ENCODE measurements at places on chromosomes 16 and 17. TPM values are rescaled to one million over a fixed set of nuclear protein-coding genes. Genes with fewer than 3 reads are reported as not detected.
A peak's percentile ranks its signal among the peaks of the same experiment; 100 is the strongest.

OTOP2 gene
- total RNA-seq, result not detected

WNT9B gene
- total RNA-seq, result 0.98 TPM

- peaks cover 8% of the 10 kb centered on the region for H3K4me1 ChIP-seq
- H3K4me3 ChIP-seq, result no peak overlapping the region
- H3K27ac ChIP-seq, result no peak overlapping the region
- DNase-seq, result no peak
These were observed 4.3 kb downstream of the COTL1 start for GRCh38 chr16:84613408-84614072.

GRCh38 chr17:43855061-43855460, 8.1 kb downstream of the CD300LG start:
- H3K36me3 ChIP-seq, result no peaks in the 10 kb centered on the region
- no peak overlapping the region for H3K4me3 ChIP-seq
- peaks cover 22% of the 10 kb centered on the region for H3K27me3 ChIP-seq
- H3K4me1 ChIP-seq, result no peaks in the 10 kb centered on the region
- no peak overlapping the region for H3K27ac ChIP-seq

GRCh38 chr16:1333149-1333812, at the start of gene BAIAP3:
TSS of gene BAIAP3 (plus strand) at chr16:1333645. CDS start at chr16:1338550, 4,905 bp downstream.
- H3K27ac ChIP-seq, result peak within 1 kb of the TSS; percentile 59
- H3K4me3 ChIP-seq, result peak within 1 kb of the TSS; percentile 50
- no peak for DNase-seq
- peaks cover 10% of the 10 kb centered on the region for H3K4me1 ChIP-seq

DNA sequence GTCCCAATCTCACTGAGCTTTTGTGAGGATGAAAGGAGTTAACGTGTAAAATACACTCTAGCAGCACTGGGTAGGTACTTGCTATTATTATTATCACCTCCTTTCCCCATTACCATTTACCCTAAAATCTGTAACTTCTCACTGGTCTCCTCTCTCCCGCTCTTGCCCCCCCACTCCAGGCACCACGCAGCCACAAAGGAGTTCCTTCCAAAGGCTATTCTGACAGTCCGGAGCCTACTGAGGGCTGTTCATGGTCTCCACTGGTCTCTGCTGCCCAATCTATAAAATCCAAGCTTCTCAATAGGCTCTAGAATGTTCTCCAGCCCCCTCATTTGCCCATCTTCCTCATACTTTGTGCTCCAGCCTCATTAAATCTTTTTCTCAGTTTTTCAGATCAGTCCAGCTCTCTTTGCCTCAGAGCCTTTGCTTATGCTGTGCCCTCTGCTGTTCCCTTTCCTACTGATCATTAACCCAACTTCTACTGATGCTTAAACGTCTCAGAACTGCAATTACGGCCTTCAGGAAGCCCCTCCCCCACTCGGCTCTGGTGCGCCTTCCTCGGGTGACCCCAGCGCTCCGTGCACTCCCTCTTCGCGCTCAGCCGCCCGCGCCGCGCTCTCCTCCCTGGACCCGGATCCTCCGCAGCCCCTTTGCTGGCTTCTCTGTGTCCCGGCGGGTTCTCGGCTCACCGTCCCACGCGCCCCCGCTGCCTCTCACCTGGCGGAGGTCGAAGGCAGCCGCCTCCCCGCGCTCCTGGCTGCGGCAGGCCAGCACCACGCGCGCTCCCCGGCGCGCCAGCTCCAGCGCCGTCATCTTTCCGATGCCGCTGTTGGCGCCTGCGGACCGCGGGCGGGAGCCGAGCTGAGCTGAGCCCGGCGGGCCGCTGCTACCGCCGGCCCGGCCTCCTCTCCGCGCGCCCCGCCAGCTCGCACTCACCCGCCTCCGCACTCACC, 737 bp downstream of the DHRS13 start:
- H3K27me3 ChIP-seq, result no peaks in the 10 kb centered on the region
- peaks cover 11% of the 10 kb centered on the region for H3K36me3 ChIP-seq
- peaks cover 11% of the 10 kb centered on the region for H3K4me1 ChIP-seq
- H3K4me3 ChIP-seq, result peak overlapping the region; percentile 75
- H3K27ac ChIP-seq, result peak overlapping the region; percentile 91

DNA sequence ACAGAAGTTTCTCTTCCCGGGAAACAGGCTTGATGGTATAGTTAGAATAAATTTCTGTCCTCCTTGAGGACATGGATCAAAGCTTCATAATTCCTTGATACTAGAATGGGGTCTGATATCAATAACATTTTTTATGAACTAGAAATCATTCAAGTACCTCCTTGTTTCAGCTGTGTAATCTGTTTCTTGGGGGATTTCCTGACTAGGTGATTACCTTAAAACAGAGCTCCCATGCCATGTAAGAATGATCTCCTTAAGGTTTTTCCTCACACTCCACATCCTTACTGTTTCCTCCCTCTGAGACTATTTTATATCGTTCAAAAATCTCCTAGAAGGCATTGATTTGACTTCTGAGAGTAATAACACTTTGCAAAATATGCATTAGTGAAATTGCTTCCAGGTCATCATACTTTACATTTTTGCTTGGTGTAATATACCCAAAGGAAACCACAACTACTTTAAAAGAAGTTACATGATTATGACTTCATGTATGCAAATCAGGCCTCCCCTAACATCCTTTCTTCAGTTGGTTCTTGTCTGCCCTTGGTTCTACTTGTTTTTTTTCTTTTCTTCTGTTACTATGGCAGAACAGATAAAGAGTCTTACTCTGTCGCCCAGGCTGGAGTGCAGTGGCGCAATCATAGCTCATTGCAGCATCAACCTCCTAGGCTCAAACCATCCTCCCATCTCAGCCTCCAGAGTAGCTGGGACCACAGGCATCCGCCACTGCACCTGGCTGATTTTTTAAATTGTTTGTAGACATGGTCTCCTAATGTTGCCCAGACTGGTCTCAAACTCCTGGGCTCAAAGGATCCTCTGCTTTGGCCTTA, 388.8 kb downstream of the ZFHX3 start:
- H3K27ac ChIP-seq, result no peak overlapping the region
- peaks cover 3% of the 10 kb centered on the region for H3K36me3 ChIP-seq
- H3K4me1 ChIP-seq, result peaks cover 2% of the 10 kb centered on the region
- no peak for DNase-seq
- H3K4me3 ChIP-seq, result no peak overlapping the region
- H3K27me3 ChIP-seq, result no peaks in the 10 kb centered on the region

- H3K36me3 ChIP-seq, result peaks cover 11% of the 10 kb centered on the region
- peaks cover 47% of the 10 kb centered on the region for H3K4me1 ChIP-seq
- peak overlapping the region; percentile 60 for H3K27ac ChIP-seq
- DNase-seq, result no peak
These were observed 6.8 kb downstream of the ZNF267 start for GRCh38 chr16:31880322-31880979.

DNA sequence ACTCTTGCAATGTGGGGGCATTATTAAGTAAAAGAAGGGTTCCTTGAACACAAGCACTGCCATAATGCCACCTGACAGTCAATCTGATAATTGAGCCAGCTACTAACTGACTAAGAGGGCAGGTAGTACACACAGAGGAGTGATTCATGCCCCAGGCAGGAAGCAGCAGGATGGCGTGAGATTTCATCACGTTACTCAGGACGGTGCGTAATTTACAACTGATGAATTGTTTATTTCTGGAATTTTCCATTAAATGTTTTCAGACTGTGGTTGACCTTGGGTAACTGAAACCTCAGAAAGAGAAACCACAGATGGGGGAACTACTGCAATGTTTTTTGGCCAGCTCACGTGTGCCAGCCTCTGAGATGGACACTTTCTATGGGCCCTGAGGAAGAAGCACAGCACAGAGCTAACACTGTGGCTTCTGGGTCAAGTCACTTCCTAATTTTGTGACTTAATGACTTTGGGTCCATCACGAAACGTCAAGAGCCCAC, 46.7 kb downstream of the C17orf67 start:
- peaks cover 11% of the 10 kb centered on the region for H3K27me3 ChIP-seq
- no peaks in the 10 kb centered on the region for H3K36me3 ChIP-seq
- H3K4me1 ChIP-seq, result peaks cover 8% of the 10 kb centered on the region
- H3K27ac ChIP-seq, result no peak overlapping the region

FGF11 gene
- total RNA-seq, result 5.1 TPM

DNA sequence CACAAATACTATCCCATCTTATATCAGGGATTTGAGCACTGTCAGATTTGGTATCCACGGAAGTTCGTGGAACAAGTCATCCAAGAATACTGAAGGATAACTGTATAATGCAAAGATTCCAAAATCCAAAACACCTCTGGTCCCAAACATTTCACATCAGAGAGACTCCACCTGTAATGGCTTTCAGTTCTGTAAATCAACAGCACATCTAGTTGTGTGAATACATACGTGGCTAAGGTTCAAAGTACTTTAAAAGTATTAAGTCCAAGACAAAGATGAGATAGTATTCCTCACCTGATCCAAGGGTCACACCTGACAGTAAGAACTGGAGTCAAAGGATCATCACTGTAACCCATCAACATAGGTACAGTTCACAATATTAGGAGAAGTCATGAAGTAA, 54.8 kb downstream of the KANSL1 start:
- H3K4me1 ChIP-seq, result peaks cover 7% of the 10 kb centered on the region
- no peak overlapping the region for H3K27ac ChIP-seq
- H3K27me3 ChIP-seq, result no peaks in the 10 kb centered on the region
- DNase-seq, result no peak
- H3K4me3 ChIP-seq, result no peak overlapping the region

CCL5 gene
- not detected for total RNA-seq

- peaks cover 31% of the 10 kb centered on the region for H3K36me3 ChIP-seq
- H3K4me3 ChIP-seq, result no peak overlapping the region
- H3K4me1 ChIP-seq, result peaks cover 6% of the 10 kb centered on the region
- no peaks in the 10 kb centered on the region for H3K27me3 ChIP-seq
These were observed 7.9 kb downstream of the QPRT start for GRCh38 chr16:29686740-29687332.

GRCh38 chr16:2910441-2910969, 1.2 kb upstream of the FLYWCH1 start:
- H3K27ac ChIP-seq, result no peak overlapping the region
- no peaks in the 10 kb centered on the region for H3K36me3 ChIP-seq
- DNase-seq, result no peak
- H3K4me3 ChIP-seq, result peak overlapping the region; percentile 19
- H3K4me1 ChIP-seq, result peaks cover 4% of the 10 kb centered on the region

AMZ2 gene
- 61.4 TPM for total RNA-seq

GRCh38 chr17:58272367-58273280, 8.1 kb downstream of the MPO start:
- no peak overlapping the region for H3K27ac ChIP-seq
- H3K36me3 ChIP-seq, result no peaks in the 10 kb centered on the region
- H3K4me1 ChIP-seq, result no peaks in the 10 kb centered on the region
- no peak overlapping the region for H3K4me3 ChIP-seq

GRCh38 chr17:10058921-10059683, 139.3 kb downstream of the GAS7 start:
- H3K4me3 ChIP-seq, result no peak overlapping the region
- no peaks in the 10 kb centered on the region for H3K4me1 ChIP-seq
- no peak for DNase-seq
- H3K27ac ChIP-seq, result no peak overlapping the region
- peaks cover 3% of the 10 kb centered on the region for H3K27me3 ChIP-seq

- H3K27ac ChIP-seq, result no peak within 1 kb of the TSS
- H3K36me3 ChIP-seq, result peaks cover 2% of the 10 kb centered on the region
- H3K4me1 ChIP-seq, result peaks cover 11% of the 10 kb centered on the region
- peaks cover 40% of the 10 kb centered on the region for H3K27me3 ChIP-seq
- no peak for DNase-seq
- peak within 1 kb of the TSS; percentile 16 for H3K4me3 ChIP-seq
These were observed at the start of gene NOXO1 for GRCh38 chr16:1981398-1981836. TSS of gene NOXO1 (minus strand) at chr16:1981469. CDS start at chr16:1981179, 290 bp downstream.

BAIAP2 gene
- total RNA-seq, result 37.6 TPM

MT1F gene
- 6.3 TPM for total RNA-seq

NUPR1 gene
- not detected for total RNA-seq

- peak overlapping the region; percentile 87 for H3K27ac ChIP-seq
- H3K36me3 ChIP-seq, result no peaks in the 10 kb centered on the region
- no peaks in the 10 kb centered on the region for H3K27me3 ChIP-seq
- peak; percentile 66 for DNase-seq
These were observed 16.5 kb downstream of the FCSK start for GRCh38 chr16:70470927-70471341.

CNTD1 gene
- total RNA-seq, result not detected

SECTM1 gene
- total RNA-seq, result not detected

DNA sequence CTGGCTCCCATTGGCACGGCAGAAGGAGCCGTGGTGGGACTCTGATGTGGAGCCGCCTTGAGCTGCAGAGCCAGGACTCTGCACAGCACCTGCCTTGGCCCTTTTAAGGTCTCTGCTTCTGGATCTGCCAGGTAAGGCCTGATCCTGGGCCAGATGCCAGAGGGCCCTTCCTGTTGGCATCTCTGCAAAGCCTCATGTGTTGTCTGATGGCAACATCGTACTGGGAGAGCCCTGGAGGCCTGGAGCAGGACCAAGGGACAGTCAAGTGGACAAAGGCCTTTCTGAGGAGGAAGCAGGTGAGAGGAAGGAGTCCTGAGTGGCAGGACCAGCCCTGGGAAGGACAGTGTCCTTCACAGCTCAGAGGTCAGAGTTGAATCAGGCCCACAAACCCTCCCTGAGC, 26.1 kb downstream of the SOCS1 start:
- no peaks in the 10 kb centered on the region for H3K36me3 ChIP-seq
- no peak overlapping the region for H3K27ac ChIP-seq
- H3K4me3 ChIP-seq, result no peak overlapping the region
- no peaks in the 10 kb centered on the region for H3K4me1 ChIP-seq
- DNase-seq, result no peak

ADCY9 gene
- 4.9 TPM for total RNA-seq

CRAMP1 gene
- 61.3 TPM for total RNA-seq

DNA sequence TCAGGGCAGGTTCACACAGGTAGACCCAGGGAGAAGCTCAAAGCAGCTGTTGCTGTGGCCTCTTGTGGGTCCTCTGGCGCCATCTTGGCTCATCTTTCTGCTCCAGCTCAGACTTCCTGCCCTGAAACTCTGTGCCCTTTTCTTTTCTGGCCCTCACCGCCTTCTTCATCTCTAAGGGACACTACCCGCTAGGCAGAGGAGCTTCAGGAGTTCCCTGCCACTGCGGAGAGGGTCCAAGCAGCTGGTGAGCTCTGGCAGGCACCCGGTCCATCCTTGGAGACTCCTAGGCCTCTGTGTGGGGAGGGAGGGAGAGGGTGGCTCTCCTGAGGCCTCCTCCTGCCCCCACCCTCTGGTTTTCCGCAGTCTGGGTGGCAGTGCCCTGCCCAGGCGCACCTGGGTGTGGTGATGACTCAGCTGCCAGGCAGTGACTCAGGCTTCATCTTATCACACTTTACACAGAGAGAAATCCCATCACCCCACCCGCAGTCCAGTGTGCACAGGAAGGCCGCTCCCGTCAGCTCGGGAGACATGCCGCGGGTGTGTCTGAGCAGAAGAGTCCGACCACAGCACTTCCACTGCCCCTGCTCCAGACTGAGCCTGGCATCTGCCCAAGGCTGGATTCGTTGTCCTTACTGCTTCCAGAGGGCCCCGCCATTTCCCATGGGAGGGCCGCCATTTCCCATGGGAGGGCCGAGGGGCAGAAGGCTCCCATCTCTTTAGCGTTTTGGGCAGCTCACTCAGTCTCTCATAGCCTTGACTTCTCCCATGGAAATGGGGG, 7.3 kb downstream of the NT5C start:
- DNase-seq, result no peak
- no peaks in the 10 kb centered on the region for H3K27me3 ChIP-seq
- no peak overlapping the region for H3K4me3 ChIP-seq
- no peaks in the 10 kb centered on the region for H3K4me1 ChIP-seq
- peak overlapping the region; percentile 45 for H3K27ac ChIP-seq

CLEC10A gene
- total RNA-seq, result not detected

- DNase-seq, result no peak
- H3K4me3 ChIP-seq, result no peak overlapping the region
- H3K36me3 ChIP-seq, result no peaks in the 10 kb centered on the region
- no peak overlapping the region for H3K27ac ChIP-seq
- H3K27me3 ChIP-seq, result peaks cover 2% of the 10 kb centered on the region
- no peaks in the 10 kb centered on the region for H3K4me1 ChIP-seq
These were observed 495.1 kb downstream of the CDH11 start for GRCh38 chr16:64626776-64627175.

Data from progenitor cell of endocrine pancreas (in vitro differentiated cells).